ENCODE measurements at places on chromosomes 16 and 17. TPM values are rescaled to one million over a fixed set of nuclear protein-coding genes. Genes with fewer than 3 reads are reported as not detected.

DNA sequence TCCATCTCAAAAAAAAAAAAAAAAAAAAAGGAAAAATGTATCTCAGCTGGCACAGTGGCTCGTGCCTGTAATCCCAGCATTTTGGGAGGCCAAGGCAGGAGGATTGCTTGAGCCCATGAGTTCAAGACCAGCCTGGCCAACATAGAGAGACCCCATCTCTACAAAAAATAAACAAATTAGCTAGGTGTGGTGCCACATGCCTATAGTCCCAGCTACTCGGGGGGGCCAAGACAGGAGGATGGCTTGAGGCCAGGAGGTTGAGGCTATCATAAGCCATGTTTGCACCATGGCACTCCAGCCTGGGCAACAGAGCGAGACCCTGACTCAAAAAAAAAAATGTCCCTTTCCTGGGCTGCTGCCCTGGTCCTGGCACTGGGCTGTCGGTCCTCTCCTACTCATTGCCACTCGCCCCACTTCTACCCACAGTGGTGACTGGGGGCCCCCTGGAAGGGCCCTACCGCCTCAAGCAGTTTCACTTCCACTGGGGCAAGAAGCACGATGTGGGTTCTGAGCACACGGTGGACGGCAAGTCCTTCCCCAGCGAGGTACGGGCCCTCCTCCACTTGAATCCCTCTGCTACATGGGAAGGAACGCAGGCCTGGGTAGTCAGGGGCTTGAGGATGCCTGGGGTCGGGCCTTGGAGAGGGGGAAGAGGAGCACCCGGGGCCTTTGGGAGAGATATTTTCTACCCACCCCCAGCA, 6.1 kb downstream of the CA7 start:
- peaks cover 40% of the 10 kb centered on the region for H3K27me3 ChIP-seq
- no peaks in the 10 kb centered on the region for H3K36me3 ChIP-seq
- no peak overlapping the region for H3K4me3 ChIP-seq
- DNase-seq: no peak
- no peak overlapping the region for H3K27ac ChIP-seq

DNA sequence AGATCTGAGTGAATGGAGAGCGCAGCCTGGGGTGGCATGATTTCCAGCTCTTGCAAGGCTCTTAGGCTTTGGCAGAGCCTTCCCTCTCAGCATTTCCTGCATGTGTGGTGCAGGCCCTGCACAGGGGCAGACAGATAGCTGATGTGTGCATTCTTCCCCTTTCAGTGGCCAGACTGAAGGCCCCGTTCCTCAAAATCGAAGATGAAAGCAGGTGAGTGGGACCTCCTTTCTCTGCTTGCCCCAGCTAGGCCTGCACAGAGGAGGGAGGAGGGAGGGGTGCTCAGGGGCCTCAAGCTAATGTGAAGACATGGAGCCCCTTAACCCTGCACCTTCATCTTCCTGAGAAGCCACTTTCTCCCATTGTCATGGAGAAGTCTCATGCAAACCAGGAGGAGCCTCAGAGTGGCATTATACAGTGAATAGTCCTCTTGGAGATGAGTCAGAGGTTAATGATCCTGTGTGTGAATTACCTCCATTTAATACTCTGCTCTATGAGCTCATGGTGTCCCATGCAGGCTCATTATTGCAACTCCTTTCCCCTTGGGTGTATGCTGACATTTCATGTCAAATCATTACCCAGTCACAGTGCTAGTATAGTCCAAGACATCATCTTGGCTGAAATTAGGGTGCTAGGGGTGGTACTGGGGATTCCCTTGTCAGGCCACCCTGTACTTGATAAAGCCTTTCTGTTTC, 20.4 kb upstream of the ADAM11 start:
- no peaks in the 10 kb centered on the region for H3K27me3 ChIP-seq
- H3K27ac ChIP-seq: no peak overlapping the region

- DNase-seq: no peak
- H3K4me3 ChIP-seq: no peak overlapping the region
- no peaks in the 10 kb centered on the region for H3K36me3 ChIP-seq
- peaks cover 3% of the 10 kb centered on the region for H3K27me3 ChIP-seq
These were observed 79.8 kb downstream of the AKAP1 start for GRCh38 chr17:57164814-57165213.

- H3K4me3 ChIP-seq: no peak overlapping the region
- DNase-seq: no peak
- H3K27ac ChIP-seq: no peak overlapping the region
- H3K27me3 ChIP-seq: no peaks in the 10 kb centered on the region
- peaks cover 22% of the 10 kb centered on the region for H3K4me1 ChIP-seq
These were observed 57.5 kb upstream of the ARHGAP44 start for GRCh38 chr17:12731839-12732238.

COA3 gene
- 82.2 TPM for total RNA-seq

TP53TG3B gene
- total RNA-seq: not detected

CDC42EP4 gene
- total RNA-seq: 78.8 TPM

Data from type B pancreatic cell (in vitro differentiated cells).